ENCODE measurements at places on chromosomes 5 and 9.

DNA sequence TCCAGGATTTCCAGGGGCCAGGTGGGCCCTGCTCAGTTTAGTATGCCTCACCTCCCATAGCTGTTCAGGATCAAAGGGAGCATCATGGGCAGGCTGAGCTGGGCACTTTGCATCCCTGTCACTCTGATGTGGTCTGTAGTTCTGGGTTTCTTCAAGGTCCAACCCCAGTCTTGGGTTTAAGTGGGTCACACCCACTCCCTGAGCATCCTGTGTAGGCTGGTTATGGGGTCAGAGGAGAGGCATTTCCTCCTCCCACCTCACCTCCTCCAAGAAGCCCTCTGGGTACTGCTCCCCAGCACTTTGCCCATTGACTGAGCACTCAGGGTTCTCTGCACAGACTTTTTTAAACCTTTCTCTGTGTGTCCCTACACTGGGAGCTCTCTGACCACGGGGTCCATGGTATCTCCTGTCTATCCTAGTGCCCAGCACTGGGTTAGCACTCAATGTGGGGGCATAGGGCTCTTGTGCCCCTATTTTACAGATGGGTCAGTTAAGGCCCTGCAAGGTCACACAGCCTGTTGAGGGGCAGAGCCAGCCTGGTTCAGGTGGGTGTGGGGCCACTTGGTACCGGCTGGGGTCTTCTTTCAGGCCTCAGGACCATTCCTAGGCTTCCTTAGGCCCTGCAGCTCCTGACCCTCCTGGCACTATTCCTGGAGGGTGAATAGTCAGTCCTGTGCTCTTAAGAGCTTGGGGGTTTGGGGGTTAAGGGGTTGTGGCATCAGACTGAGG lies 19.0 kb downstream of the CXXC5 start:
- DNase-seq: no peak

- no peak for DNase-seq
Measured at GRCh38 chr9:78598120-78598519, 301.2 kb downstream of the PSAT1 start.

- DNase-seq: no peak
Measured at GRCh38 chr9:5949103-5949699, 58.5 kb downstream of the MLANA start.

DNA sequence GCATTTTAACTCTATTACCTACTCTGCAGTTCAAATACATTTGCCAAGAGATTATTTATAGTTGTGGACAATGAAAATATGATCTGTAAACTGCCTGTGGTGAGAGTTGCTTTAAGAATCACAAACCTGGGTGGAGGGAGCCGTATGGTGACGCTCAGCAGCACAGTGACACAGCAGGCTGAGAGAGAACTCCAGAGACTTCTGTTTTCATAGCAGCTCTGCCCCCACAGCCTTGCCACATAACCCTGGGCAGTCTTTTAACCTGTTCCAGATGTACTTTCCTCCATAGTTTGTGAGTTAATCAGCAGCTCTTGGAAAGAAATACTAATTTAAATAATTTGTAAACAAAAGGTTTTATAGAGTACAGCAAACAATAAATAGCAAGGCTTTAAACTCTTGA lies 450.5 kb downstream of the ELAVL2 start:
- no peak for DNase-seq

DNA sequence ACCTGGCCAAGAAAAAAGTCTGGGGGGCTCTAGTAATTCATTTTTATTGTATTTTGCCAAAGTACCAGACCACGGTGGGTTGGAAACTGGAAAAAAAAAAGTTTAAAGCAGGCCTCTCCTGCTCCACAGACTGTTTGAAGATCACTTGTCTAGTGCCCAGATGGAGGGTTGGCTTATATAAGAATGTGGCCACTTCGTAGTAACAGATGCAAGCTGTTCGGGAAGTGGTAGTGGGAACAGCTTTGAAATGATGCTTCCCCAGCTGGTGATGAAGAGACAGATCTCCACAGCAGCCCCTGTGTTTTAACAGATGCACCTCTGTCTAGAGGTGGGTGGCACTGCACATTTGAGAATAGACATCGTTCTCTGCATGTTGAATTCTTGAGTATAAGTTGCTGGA lies 54.3 kb upstream of the DMRT3 start:
- DNase-seq: no peak

GRCh38 chr9:131610231-131610761 lies 65.0 kb downstream of the PRRT1B start:
- no peak for DNase-seq

GRCh38 chr5:147586832-147587231 lies 77.0 kb upstream of the DPYSL3 start:
- DNase-seq: no peak

DNA sequence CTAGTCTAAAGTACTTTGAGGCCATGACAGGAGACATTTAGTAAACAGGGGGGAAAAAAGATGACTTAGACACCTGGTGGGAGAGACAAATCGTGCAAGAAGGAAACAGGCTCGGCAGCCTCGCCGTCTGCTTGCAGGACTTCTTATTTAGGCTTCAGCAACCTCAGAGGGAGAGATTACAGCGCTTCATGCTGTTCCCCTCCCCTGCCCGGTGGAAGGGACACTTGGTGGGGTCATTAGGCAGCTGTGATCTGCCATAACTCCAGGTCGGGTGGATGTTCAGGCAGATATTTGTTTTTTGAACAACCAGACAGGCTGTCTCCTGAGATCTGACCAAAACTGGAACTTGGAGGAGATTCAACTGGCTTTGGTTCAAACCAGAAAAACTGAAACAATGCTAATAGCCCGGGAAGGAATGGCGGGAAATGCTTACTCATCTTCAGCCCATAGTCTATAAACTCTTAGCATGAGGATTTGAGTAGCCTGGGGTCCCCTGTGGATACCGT lies 38.1 kb upstream of the CD180 start:
- DNase-seq: no peak

DNA sequence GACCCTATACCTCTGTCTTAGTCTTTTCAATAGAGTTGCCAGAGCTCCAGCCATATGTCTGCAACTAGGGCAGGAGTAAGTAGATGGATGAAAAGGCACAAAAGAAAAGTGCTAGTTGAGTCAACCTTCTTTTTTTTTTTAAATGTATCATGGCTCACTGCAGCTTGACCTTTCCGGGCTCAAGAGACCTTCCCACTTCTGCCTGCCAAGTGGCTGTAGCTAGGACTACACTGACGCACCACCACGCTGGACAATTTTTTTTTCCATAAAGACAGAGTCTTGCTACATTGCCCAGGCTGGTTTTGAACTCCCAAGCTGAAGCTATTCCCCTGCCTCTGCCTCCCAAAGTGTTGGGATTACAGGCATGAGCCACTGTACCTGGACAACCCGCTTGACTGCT lies 27.3 kb downstream of the FOXE1 start:
- DNase-seq: no peak

GRCh38 chr9:134455934-134456755 lies 129.9 kb downstream of the RXRA start:
- DNase-seq: peak; percentile 61

- DNase-seq: no peak
Measured at GRCh38 chr5:157384971-157385709, 74.9 kb upstream of the NIPAL4 start.
